ENCODE measurements at places on chromosomes 3 and 15.

GRCh38 chr3:50185230-50185629 lies 6.2 kb upstream of the GNAT1 start:
- no peak for DNase-seq

- DNase-seq: no peak
These were observed 18.9 kb downstream of the CD200 start for GRCh38 chr3:112351823-112352222.

GRCh38 chr3:191770541-191770940 lies 309.6 kb downstream of the PYDC2 start:
- DNase-seq: no peak

DNA sequence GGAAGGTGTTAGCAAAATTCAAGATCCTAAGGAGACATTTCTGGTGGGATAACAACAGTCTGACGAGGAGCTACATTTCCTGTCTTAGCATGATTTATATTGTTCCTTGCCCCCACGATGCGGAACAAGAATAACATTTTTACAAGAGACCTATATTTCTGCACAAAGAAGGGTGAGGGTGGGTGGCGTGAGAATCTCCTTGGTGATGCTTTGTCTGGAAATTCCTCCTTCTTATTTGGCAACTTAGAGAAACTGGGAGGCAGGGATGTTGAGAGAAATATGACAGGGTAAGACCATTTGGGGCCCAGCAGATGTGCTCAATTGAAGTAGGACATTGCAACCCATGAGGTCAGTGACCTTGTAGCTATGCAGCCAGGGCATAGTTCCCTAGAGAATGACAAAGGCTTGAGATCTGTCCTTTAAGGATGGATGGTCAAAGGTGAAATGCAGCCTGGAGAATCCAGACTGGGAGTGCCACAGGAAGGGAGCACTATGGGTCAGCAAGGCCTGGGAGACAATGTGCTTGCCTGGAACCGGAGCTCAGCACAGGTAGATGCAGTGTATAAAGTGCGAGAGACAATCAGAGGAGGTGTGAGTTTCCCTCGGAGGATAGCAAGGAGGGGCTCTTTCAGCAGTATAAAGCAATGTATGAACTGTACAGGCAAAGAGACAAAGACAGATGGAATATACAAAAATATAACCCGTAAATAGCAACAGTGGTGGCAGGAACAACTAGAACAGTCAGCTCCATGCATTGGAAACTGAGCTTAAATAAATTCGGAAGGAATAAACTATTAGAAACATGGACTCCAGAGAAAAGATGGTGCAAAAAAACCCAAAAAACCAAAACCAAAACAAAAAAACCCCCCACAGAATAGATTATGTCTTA lies 317.6 kb upstream of the TBL1XR1 start:
- no peak for DNase-seq

GRCh38 chr3:28726840-28727239 lies 378.2 kb upstream of the AZI2 start:
- DNase-seq: peak; percentile 5

DNA sequence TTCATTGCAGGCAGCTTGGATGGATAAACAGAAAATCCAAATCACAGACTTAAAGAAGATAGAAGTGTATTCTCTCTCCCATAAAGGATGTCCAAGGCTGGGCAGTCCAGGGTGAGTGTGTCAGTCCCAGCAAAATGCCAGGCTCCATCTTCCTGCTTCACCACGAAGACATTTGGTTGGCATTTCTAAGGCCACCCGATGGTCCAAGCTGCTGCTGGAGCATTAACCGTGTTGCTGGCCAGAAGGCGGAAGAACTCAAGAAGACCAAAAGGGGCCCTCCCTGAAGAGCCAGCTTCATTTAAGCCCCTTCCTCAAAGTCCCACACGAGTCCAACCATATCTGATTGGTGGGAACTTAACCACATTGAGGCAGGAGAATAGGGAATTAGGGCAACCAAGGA lies 3.0 kb upstream of the CYP11A1 start:
- DNase-seq: no peak

GRCh38 chr3:94961423-94962100 lies 898.7 kb downstream of the NSUN3 start:
- no peak for DNase-seq
